HepG2 (cell line): ENCODE measurements at places on chromosomes 13 and 19.

GRCh38 chr19:56295531-56296455, 18.8 kb downstream of the ZSCAN5A start:
- no peak for DNase-seq

- DNase-seq = no peak
Measured at GRCh38 chr13:78129823-78130222, 211.2 kb upstream of the EDNRB start.

DNA sequence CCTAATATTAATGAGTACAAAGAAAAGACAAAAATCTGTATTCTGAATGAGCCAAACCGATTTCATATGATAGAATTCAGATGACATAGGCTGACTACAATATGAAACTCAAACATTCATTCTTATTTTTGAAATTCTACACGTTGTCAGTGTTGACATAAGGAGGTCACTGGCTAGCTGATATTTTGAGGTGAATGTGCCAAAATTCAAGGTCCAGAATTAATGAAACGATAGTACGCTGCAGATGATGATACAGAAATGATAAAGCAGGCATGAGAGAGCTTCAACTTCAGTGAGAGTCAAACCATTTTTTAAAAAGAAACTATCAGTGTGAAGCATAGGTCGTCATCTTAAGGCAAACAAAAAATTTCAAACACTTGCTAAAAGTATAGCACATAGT, 88.2 kb downstream of the FREM2 start:
- no peak for DNase-seq

- DNase-seq = peak; percentile 39
Measured at GRCh38 chr19:17346109-17346671, 8.8 kb downstream of the GTPBP3 start.

DNA sequence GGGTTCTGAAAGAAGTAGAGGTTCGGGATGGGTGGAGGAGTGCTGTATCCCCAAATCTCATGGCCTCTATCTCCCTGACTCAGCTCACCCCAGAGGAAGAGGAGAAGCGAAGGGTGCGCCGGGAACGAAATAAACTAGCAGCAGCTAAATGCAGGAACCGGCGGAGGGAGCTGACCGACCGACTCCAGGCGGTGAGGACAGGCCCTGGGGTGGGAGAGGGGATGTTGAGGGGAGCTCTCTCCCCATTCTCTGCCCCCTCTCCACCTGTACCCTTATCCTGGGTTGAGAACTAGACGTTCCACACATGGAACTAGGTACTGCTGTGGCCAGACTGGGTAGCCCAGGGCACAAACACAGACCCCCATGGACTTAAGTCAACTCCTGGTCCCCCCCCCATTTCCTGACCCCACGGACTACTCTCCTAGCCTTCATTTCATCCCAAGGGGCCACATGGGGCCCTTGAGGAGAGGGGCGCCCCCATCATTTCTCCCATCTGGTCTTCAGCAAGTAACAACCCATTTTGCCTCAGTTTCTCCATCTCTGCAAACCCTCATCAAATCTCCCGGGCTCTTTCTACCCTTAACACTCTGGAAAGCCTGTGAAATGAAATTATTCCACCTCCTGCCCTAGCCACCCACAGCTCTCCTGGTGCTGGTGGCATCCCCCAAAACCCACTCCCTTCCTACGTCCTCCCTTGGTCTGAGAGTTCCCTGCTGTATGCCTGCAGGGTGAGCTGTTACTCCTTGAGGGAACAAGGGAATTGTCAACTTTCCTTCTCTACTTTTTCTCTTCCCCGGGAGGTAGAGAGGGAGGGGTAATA, 3.5 kb downstream of the FOSB start:
- no peak for DNase-seq

- no peak for DNase-seq
Measured at GRCh38 chr13:39888865-39889810, 233.7 kb downstream of the COG6 start.
